BJ (cell line): ENCODE measurements at places on chromosomes 2 and 18. TPM values are rescaled to one million over a fixed set of nuclear protein-coding genes. Genes with fewer than 3 reads are reported as not detected.

The FN1 gene
- 4,778 and 5,814 TPM in 2 replicates for polyA plus RNA-seq

- peak; percentile 55 for DNase-seq
These were observed 430.4 kb downstream of the LPIN1 start for GRCh38 chr2:12176623-12177454.

DNA sequence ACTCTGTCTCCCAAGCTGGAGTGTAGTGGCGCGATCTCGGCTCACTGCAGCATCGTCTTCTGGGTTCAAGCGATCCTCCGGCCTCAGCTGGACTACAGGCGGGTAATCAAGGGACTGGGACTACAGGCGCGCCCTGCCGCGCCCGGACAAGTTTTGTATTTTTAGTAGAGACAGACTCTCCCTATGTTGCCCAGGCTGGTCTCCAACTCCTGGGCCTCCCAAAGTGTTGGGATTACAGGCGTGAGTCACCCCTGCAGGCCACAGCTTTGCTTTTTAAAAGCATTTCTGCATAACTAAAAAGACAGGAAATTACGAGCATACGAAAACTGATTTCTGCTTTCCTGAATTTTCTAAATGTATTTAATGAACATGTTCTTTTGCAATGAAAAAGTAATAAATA, 916 bp upstream of the OSBPL1A start:
- peak; percentile 21 for DNase-seq

DNA sequence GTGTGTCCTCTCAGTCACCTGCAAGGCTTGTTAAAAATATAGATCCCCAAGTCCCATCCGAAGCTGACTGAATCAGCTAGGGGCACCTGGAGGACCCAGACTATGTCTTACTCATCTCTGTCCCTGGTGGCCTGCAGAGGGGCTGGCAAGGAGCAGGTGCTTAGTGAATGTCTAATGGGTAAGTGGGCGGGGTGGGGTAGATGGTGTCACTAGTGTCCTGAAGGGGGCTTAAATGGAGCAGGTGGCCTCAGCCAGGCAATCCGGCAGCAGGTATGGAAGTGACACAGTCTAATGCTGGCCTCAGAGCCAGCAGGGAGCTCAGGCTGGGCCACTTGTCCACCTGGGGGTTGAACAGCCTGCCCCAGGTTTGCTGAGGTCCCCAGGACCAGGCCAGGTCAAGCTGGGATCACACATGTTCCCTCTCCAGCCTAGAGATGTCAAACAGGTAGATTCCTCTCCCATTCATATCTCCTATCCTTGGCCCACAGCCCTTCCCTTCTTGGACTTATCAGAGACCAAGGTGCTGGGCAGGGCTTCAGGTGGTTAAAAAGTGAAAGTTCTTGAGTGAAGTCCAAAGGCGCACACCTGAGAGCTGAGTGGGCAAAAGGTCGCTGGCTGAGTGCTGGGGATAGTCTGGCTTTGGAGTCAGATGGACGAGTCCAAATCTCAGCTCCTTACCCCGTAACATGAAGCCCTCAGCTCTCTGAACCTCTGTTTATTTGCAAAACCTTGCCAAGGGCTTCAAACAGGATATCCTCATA, 1.7 kb downstream of the STEAP3 start:
- no peak for DNase-seq

DNA sequence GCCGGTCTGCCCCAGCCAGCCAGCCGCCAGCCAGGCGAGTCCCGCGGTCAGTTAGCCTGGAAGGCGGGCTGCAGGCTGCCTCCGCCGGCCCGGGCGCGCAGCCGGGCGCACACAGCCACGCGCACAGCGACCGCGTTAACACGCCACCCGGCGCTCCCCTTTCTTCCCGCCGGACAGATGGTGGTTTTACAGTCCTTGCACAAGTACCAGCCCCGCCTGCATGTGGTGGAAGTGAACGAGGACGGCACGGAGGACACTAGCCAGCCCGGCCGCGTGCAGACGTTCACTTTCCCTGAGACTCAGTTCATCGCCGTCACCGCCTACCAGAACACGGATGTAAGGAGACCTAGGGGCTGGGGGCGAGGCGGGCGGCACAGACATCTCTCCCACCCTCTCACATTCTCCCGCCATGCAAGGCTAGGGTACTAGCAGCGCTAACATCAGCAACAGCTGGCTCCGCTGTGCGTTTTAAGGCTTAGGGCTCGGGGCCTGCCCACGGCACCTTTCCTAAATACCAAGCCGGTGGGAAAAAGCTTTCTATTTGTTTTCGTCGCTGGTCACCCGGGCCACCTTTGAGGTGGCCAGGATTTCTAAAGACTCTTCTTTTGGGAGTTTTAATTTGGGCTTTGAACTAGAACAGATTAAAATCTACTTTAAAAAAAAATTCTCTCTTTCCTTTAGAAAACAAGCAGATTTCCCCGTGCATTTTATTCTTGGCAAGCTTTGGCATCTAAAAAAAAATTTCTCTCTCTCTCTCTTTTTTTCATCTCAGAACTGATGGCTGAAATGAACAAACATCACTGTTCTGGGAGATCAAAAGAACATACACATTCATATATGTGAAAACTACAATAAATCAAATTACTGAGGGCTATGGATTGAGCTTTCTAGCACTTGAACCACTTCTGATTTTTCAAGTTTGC, 2.9 kb downstream of the TBR1 start:
- DNase-seq = no peak
